ENCODE measurements at places on chromosomes 5 and 9.

- DNase-seq, result peak; percentile 77
Measured at GRCh38 chr9:99807276-99807852, 14.3 kb upstream of the NR4A3 start.

GRCh38 chr5:171291371-171291770 is 17.7 kb upstream of the TLX3 start:
- DNase-seq, result no peak

- DNase-seq, result no peak
Measured at GRCh38 chr5:133853646-133854365, 114.6 kb downstream of the C5orf15 start.

GRCh38 chr5:170623576-170624181 is 119.9 kb downstream of the KCNIP1 start:
- DNase-seq, result no peak

- DNase-seq, result no peak
Measured at GRCh38 chr9:79902825-79903600, 331.2 kb downstream of the TLE4 start.

- no peak for DNase-seq
Measured at GRCh38 chr5:114319236-114319635, 42.6 kb upstream of the KCNN2 start.

GRCh38 chr5:72452515-72453245 is 54.5 kb downstream of the ZNF366 start:
- peak; percentile 83 for DNase-seq

GRCh38 chr5:162721125-162721524 is 653.6 kb downstream of the GABRG2 start:
- DNase-seq, result no peak

GRCh38 chr5:36590513-36591286 is 15.7 kb upstream of the SLC1A3 start:
- no peak for DNase-seq

- no peak for DNase-seq
Measured at GRCh38 chr5:171578049-171578828, 158.8 kb downstream of the FGF18 start.

DNA sequence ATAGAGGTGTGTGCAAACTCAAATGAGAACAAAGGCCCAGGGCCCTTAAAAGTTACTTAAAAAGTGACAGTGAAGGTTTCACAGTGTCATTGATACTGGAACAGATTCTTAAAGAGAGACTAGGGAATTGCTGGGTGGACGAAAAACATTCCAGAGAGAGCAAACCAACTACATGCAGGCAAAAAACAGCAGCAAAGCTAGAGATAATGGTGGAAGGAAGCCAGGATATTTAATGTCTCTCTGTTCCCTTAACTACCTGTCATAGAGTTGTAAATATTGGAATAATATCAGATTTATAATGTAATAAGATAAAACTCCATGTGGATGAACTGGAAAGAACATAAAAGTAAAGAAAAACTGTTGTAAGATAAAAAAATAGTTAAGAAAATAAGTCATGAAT is 508.6 kb downstream of the TAF11L14 start:
- no peak for DNase-seq

GRCh38 chr5:170700503-170700902 is 83.0 kb upstream of the GABRP start:
- DNase-seq, result no peak

DNA sequence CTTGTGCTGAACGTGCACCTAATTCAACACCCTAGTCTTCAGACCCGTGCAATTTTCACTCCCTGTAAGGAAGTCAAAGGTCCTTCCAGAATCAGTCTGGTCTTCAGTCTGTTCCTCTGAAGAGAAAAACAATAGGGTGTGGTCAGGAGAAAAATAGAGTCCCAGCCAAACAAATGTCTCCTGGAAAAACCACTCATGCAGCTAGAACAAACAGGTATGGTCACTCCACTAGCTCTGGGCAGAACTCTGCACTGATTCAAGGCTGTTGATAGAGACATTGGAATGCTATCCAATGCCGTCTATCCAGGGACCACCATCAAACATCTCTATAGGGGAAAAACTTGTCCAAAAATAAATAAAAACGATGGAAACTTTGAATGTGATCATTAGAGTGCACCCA is 81.8 kb upstream of the MAP3K1 start:
- no peak for DNase-seq

DNA sequence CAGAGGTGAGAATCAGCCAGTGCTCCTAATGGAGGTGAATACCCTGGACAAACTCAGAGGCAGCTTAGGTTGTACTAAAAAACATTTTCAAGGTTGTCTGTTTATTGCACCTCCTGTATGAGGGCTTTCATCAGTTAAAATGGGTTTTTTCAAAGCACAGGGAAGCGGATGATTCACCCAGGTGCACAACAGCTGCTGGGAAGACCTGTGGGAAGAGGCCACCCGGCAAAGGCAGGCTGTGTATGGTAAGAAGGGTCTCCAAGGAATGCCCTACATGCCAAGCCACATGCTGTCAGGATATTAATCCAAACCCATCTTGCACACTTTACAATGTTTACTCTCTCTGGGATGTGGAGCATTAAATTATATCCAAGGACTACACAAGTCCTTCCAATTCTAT is 14.7 kb downstream of the SIL1 start:
- no peak for DNase-seq

DNA sequence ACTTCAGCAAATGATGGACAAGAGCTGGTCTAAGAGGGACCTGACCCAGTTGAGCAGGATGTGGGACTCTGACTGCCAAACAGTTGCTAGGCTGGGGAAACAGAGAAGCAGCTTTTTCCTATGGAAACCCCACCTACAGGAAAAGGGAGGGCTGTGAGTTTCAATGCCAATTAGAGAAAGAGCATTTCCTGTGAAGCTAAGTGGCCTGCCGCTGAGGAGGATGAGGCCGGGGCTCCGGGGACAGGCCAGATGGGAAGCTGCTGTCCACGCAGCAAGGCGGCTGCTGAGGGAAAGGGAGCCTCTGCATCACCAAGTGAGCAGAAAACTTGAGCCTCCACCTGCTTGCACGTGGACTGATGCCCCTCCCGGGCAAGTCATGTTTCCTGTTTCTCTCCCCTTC is at the start of gene PCDH12:
Gene PCDH12, minus strand, starts transcription at position 90 of the 400 bp plus-strand sequence. CDS start 351 bp downstream, outside the sequence.
- DNase-seq, result no peak

DNA sequence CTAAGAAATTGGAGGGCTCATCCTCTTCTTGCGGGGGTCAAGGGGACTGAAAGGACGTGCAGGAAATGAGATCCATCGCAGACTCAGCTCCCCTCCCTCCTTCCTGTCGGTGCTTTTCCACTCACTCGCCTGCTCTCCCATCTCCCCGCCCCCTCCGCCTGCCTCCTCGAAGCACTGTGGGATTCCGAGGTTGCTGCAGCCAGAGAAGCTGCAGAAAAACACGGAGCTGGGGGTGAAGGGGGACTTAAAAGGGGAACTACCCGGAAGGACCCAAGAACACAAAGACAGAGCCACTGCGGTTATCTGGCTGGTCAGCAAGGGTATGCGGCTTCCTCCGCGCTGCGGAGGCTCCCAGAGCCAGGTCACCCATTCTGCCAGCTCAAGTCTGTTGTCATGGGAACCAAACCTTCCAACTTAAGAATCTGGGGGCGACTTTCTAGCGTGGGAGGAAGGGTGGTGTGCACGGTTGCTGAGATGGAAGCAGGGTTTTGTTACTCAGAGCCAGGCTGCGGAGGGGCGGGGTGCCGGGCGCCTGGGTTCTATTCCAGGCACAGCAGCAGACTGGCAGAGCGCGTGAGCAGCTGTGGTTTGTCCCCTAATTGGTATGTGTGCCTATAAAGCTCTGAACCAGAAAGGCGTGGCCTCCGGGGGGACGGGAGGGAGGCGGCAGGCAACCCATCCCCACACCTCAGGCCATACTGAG is 24.9 kb downstream of the PCDHGC5 start:
- DNase-seq, result peak; percentile 93

GRCh38 chr5:137960141-137960540 is 70.9 kb downstream of the PKD2L2 start:
- DNase-seq, result no peak

- no peak for DNase-seq
Measured at GRCh38 chr9:108003526-108003925, 514.0 kb upstream of the KLF4 start.

- no peak for DNase-seq
Measured at GRCh38 chr5:23157169-23157568, 304.0 kb upstream of the CDH12 start.

DNA sequence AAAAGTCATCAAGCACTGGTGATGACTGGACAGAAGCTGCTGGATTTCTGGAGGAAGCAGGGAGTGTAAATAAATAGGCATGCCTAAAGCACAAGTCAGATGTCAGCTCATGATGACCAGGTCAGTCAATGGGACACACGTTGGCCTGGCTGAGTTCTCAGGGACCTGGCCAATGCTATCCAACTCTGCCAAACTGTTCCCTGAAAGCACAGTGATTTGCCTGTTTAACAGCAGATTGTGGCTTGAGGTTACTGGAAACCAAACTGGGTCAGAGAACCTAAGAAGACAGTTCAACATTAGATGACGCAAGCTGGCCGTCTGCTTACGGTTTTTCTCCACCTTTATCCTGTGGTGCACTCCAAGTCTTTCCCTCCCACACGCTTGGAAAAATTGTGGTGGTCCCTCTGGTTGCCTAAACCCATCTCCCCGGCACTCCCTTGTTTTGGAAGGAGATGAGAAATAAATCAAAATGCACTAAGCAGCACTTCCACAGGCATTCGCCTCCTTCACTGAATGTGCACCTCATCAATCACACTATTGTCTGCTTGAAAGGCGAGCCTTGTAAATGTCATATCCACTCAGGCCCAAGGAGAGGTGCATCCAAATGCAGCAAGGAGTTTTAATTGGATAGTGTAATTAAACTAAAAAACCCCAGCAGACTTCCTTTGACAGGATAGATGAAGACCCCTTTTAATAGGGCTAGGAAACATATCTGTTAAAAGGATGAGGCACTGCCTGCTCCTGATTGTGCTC is 199.4 kb downstream of the GAPVD1 start:
- no peak for DNase-seq

DNA sequence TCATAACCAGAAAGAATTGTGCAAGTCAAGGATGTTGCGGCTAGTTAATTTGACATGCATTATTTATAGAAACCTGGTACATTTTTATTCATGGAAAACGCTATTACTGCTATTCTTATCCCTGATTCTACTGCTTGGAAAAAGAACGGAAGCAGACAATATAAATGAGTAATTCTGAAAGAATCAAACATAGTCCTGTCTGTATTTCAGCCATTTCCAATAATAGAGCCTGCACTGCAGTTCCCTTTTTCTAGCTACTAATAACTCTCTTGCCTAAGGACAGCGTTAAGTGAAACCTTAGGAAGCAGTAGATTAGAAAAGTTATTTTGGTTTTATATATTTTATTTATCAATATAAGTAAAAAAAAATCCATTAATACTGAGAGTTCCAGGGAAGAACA is 414.9 kb downstream of the CYLC2 start:
- DNase-seq, result no peak

- DNase-seq, result no peak
Measured at GRCh38 chr5:112238473-112238872, 180.6 kb downstream of the EPB41L4A start.

- DNase-seq, result no peak
Measured at GRCh38 chr5:116242343-116242742, 157.5 kb downstream of the COMMD10 start.

- no peak for DNase-seq
Measured at GRCh38 chr9:137454145-137454596, 5.0 kb downstream of the NSMF start.

DNA sequence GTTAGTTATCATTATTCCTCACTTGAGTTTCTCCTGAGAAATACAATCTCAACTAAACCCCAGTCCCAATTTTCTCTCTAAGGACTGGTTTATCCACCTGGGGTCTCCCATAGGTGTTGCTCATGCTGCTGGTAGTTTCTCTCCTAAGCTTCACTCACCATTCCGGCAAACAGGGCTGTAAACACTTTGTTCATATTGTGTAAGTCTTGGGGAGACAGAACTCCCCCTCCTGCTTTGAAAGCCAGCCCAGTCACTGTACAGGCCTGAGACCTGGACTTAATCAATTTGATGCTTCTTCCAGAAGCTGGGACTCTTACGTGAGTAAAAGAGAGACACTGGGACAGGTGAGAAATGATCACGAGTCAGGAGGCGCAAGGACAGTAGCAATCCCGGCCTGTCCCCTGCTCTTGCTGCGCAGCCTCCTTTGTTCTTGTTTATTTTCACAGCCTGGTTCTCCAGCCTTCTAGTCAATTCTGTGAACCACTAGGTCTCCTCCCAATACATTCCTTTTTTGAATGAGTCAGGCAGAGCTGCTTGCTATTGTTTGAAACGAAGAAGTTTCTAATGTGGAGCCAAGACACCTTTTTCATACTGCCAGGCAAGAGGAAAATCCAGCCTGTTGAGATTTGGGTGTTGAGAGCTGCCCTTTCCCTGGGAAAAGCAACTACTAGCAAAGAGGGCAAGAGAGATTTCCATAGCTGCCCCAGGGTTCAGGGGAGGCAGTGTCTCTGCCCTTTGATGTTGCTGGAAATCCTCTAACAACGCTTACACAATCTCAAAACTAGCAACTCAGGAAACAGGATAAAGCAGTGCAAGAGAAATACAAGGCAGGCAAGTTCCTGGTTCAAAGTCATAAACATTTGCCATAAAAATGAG is 9.2 kb upstream of the SHROOM1 start:
- no peak for DNase-seq

DNA sequence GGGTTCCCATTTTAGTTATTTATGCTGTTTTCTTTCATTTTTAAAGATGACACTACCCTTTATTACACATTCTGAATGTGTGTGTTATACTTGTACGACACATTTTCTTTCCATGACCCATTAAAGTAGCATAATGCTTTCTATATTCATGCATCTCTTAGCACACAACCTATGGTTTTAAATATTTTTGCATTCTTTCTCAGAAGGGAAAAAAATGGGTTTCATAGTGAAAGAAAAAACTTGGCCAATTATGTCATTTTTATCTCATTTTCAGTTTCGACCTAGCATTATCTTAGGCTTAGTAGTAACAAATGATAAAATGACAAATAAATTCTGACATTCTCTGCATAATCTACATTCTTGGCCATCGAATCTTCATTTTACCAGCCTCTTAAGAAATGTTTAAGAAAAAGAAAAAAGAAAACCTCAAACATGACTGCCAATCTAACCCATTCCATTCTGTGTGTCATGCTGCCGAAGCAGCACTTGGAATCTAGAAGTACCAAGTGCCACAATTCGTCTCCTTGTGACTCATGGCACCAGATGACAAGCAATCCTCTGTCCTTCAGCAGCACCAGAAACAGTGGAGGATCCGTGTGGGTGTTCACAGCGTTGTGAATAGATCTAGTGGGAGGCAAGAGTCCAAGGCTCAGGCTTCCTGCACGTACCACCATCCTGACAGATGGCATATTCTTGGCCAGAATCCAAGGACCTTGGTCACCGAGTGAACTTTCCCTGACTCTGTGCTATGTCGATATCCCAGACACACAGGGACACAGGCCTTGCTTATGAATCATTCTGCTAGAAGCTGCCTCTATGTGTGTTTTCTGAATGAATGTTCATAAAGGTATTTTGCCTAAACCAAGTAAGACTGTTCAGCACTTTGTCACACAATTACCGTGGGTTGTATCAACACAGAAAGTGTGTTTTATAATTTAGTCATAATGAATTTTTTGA is 502.7 kb downstream of the NR2F1-AS1 start:
- DNase-seq, result no peak

- no peak for DNase-seq
Measured at GRCh38 chr5:124444147-124444775, 302.2 kb downstream of the ZNF608 start.
